ENCODE measurements at places on chromosomes 12 and 14.

GRCh38 chr12:52651726-52652261 lies at the start of gene KRT2:
Gene KRT2 (minus strand): TSS chr12:52652211. CDS start chr12:52652142, 69 bp downstream.
- DNase-seq, result no peak

- DNase-seq, result no peak
Observed at GRCh38 chr12:104471336-104471735, 14.6 kb downstream of the CHST11 start.

GRCh38 chr14:103488960-103489359 lies 33.7 kb downstream of the CKB start:
- peak; percentile 59 for DNase-seq

DNA sequence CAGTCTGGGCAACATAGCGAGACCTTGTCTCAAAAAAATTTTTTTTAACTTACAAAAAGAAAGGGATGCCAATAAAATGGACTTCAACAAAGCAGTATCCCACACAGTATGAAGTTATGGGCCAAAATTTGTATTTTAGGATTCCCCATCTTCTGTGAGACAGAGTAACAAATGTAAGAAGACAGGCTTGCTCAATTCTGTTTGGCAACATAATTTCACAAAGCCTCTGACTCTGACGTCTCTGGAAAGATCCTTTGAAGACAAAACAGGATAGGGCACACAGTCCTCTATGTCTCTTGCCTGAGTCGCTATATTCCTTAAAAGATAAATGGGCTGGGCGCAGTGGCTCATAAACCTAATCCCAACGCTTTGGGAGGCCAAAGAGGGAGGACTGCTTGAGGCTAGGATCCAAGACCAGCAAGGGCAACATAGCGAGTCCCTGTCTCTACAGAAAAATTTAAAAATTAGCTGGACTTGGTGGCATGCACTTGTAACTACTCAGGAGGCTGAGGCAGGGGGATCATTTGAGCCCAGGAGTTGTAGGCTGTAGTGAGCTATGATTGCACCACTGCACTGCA lies 1.1 kb upstream of the HOMEZ start:
- no peak for DNase-seq

- peak; percentile 96 for DNase-seq
Observed at GRCh38 chr12:104280717-104281458, 22.7 kb upstream of the EID3 start.

GRCh38 chr14:77714926-77715325 lies 7.0 kb downstream of the SLIRP start:
- no peak for DNase-seq

GRCh38 chr12:3964439-3964838 lies 91.2 kb upstream of the PARP11 start:
- DNase-seq, result peak; percentile 4

DNA sequence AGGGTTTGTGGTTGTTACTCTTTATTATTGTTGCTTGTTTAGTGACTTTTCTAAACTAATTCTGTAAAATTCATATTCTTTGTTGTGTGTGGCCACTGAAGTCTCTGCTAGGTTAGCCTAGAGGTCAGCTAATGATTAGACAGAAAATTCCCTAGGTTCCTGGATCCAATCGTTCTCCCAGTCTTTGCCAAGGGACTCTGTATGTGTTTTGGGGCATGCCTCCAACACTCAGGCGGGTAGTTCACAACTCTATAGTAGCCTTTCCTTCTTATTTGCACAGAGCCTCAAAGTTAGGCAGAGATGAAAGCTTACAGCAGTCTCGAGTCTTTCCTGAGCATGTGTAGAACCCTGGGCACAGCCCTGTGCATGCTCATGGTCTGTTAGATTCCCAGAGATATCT lies 32.7 kb upstream of the RIN3 start:
- DNase-seq, result no peak

- DNase-seq, result no peak
Observed at GRCh38 chr14:75831952-75832351, 149.8 kb downstream of the TGFB3 start.

- no peak for DNase-seq
Observed at GRCh38 chr12:121751034-121751433, 38.5 kb downstream of the TMEM120B start.

- no peak for DNase-seq
Observed at GRCh38 chr12:88303335-88303734, 161.2 kb downstream of the TMTC3 start.

DNA sequence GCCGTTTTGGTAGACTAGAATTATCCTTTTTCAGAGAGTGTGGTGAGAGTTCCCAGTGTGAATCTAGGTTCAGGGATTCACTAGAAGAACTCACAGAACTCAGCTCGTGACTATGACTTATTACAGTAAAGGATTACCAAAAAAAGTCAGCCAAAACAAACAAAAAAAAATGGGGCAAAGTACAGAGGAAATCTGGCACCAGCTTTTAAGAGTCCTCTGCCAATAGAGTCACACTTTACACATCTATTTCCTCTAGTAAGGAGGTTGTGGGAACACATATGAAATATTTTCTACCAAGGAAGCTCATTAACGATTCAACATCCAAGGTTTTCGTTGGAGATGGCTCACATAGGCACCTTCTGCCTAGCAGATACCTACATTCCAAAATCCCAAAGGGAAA lies 28.2 kb downstream of the TSPAN19 start:
- DNase-seq, result no peak

DNA sequence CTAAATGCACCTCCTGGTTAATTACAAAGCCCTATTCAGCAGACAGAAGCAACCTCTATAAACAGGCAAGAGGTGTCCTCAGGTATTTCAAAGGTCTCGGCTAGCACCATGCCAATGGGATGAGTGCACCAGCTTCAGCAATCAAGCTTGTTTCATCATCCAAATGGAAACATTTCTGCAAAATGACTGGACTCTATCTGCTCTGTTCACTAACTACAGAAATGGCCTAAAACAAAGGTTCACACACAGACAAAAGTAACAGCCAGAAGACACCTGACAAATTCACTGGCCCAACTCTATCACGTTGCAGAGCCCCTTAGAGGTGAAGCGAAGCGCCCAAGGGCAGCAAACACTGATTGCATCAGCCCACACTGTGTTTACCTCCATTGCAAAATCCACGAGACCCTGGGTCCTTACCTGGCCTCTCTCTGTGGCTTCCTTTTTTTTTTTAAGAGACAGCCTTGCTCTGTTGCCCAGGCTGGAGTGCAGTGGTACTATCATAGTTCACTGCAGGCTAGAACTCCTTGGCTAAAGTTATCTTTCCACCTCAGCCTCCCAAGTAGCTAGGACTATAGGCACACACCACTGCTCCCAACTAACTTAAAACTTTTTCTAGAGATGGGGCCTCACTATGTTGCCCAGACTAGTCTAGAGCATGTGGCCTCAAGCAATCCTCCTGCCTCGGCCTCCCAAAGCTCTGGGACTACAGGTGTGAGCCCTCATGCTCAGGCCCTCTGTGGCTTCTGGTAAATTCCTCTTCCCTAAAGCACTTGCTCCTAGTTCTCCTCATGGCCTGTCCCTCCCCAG lies 8.5 kb upstream of the SYNE3 start:
- DNase-seq, result peak; percentile 60

GRCh38 chr14:67666750-67667449 lies 7.5 kb downstream of the VTI1B start:
- peak; percentile 61 for DNase-seq

DNA sequence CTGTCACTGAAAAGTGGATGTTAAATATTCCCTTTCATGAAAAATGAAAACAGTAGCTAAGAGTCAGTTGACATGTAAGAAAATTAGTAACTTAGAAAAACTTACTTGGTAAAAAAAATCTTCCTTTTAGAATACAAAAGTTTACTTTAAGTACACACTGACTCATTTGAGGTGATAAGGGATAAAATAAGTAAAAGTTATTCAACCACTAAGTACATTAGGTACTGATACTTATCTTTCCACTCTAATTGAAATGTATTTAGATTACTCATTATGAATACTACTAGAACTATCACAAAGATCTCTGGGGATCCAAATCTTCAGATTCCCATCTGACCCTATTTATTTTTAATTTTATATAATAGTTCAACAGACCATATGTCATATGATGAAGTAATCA lies 12.2 kb downstream of the SYCP3 start:
- no peak for DNase-seq

- DNase-seq, result no peak
Observed at GRCh38 chr12:68239309-68239982, 13.8 kb upstream of the IL26 start.

DNA sequence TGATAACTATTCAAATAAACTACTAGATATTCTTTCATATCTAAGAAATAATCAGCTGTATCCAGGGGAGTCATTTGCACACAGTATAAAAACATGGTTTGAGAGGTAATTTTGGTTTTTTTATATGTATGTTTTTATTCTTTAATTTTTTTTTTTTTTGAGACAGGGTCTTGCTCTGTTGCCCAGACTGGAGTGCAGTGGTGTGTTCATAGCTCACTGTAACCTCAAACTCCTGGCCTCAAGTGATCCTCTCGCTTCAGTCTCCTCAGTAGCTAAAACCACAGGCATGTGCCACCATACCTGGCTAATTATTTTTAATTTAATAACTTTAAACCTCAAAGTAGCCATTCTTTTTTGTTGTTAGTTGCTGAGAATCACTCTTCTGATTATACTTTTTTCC lies 1.8 kb downstream of the PRORP start:
- DNase-seq, result no peak

- DNase-seq, result no peak
Observed at GRCh38 chr12:122867691-122868461, 28.0 kb downstream of the VPS37B start.

DNA sequence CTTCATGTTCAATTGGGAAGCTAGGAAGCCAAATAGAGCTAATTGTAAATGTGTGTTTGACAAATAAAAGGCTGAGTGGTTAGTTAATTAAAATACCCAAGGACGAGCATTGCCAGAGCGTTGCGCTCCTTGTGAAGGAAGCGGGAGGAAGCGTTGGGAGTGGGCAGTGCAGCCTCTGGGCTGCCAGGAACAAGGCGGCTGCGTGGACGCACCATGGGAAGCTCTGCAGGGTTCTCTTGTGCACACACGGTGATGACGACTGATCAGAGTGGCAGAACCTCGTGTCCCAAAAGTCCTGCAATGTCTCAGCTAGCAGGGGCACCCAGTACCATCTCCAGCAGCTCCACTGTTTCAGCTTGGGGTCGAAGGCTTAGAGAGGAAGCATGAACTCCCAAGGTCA lies 546.6 kb upstream of the TMEM132C start:
- DNase-seq, result no peak
